ENCODE measurements at places on chromosomes 11 and 22.

- no peak for DNase-seq
Measured at GRCh38 chr11:107598225-107599139, 7.5 kb downstream of the ELMOD1 start.

- DNase-seq: no peak
Measured at GRCh38 chr11:1335811-1336761, 26.7 kb upstream of the TOLLIP start.

- no peak for DNase-seq
Measured at GRCh38 chr11:83609191-83609590, 323.0 kb upstream of the CCDC90B start.

DNA sequence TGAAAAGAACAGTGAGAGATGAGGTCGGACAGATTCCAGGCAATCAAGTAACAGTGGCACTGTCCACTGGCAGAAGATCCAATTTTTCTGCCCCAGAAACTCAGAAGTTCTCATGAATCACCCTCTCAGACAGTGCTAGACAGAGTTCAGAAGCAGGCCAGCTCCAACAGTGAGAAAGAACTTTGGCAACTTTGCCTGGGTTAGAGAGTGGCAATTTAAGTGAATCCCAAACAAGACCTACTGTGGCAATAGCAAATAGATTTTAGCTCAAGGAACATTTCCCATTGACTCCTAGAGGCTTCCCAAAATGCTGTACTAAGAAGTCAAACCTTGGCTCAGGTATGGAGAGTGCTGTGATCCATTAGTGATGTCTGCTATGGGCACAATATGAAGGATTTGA lies 12.3 kb downstream of the CD44 start:
- DNase-seq: no peak

DNA sequence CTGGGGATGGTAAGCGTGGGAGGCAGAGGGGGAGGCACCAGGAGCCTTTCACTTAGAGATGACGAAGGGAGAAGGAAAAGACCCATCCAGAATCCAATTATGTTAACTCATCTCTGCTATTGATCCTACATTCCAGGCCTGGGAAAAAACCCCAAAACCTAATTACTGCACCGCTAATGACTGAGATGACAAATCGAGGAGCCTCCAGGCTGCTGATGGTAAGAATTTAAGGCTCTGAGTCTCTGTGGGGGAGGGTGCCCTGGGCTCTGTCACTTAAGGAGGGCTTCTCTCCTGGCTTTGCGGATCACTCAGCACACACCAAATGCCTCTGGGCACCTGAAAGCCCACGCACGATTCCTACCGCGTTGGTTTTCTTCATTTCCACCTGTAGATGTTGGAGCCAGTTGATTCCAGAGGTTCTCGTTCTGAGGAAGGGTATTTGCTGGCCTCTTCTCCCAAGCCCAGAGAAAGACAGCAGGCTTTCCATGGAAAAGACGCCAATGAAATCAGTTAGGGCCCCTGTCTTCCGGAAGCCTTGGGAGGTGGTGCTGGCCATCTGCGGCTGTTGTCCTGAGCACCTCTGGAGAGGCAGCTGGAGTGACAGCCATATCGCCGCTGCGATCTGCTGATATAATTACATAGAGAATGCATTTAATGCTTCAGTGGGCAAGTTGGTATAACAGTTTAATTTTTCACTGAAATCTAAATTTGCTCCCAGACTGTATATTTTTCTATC lies 751.2 kb downstream of the BRD1 start:
- no peak for DNase-seq

Data from renal cortex interstitium (tissue), 15 donors.